Stimulated activated CD4-positive, alpha-beta T cell treated with anti-CD3 and anti-CD28 coated beads, Interleukin-1b, Interleukin-23, amount 100 ng/mL, for 48 hours (primary cell): ENCODE measurements at places on chromosomes 3 and 15.

- DNase-seq, result no peak
These were observed 108.9 kb downstream of the DUT start for GRCh38 chr15:48440084-48440483.

GRCh38 chr15:97652700-97653167 lies 307.8 kb upstream of the ARRDC4 start:
- DNase-seq, result no peak

GRCh38 chr3:64988188-64988587 lies 300.4 kb upstream of the ADAMTS9 start:
- no peak for DNase-seq

GRCh38 chr3:183951459-183951858 lies 66.2 kb downstream of the ABCC5 start:
- no peak for DNase-seq

- DNase-seq, result no peak
These were observed 106.8 kb upstream of the SLC2A2 start for GRCh38 chr3:171133337-171133736.
